ENCODE measurements at places on chromosomes 7 and 10.

DNA sequence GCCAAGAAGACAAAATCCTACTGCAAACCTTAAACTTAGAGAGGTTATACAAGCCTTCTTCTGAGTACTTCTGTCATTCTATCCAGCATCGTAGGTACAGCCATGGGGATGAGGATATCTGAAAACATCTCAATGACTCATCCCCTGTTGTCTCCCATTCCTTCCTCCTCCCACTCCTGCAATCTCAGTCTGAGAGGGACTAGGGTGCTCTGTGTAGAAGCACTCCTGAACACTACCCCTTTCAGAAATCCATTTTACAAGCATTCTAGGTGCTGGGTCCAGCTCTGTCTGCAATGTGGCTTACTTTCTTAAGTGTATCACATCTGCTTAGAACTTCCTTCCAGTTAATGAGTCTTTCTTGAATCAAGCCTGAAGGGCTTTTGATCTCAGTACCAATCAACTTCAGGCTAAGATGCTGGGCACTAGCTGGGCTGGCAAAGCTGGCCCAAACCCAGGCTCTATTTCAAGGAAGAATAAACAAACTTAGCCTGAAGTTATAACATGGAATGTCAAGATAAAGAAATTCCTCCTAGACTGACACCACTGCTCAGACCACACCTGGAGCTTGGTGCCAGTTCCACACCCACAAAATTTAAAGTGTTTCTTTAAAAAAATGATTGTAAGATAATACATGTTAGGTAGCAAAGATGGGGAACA is 270.3 kb upstream of the AOAH start:
- DNase-seq, result no peak

GRCh38 chr7:149191851-149192250 is 3.5 kb upstream of the ZNF282 start:
- DNase-seq, result no peak

DNA sequence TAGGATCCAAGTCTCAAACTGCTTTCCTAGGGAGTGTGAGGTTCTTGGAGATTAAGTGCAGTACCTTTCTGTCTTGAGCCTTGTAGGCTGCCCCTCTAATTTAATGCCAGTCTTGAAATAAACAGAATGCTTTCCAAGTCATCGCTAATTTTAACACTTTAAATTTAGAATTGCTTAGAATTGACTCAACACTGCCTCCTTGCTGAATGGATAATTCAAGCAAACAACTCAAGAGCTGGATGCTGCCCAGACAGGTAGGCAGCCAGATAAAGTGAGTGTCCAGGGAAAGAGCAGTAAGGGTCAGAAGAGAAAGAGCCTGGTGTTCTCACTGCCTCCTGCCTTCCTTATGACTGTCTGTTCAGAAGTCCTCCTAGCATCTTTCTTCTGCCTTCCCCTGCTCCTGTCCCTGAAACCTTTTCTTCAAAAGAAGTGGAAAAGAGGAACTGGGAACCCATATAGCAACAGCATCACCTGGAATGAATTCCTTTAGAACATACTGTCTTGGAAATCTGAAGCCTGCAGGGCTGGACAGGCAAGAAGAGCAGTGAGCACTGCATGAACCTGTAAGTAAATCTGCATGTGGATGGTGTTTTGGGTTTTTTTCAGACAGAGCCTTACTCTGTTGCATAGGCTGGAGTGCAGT is 3.1 kb upstream of the GOT1 start:
- DNase-seq, result no peak

GRCh38 chr7:104445393-104445792 is 117.0 kb downstream of the LHFPL3 start:
- no peak for DNase-seq

DNA sequence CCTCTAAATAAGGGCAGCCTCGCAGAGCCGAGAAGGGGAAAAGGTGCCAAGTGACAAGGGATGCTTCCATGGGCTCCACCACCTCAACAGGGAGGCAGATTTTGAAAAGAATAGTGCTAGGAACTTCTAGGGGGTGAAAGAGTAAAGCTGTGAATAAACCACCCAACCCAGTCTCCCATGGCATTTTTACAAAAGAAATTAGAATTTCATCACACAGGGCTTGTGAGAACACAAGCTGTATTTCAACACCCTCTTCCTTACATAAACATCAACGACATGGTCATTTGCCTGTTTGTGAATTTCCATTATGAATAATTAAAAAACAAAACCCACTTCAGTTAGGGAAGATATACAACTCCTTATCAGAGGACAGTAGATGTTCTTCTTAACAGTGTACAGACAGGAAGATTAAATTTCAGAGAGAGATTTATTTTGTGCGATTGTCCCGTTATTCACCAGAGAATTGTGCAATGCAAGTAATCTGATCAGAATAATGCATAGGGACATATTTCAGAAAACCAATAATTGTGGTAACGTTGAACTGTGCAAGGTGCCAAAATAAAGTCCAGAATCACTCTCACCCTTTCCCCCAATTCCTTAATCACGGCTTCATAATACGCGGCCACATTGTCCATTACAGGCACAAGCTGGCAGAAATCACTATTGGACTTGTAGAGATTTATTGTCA is 207.8 kb upstream of the MGMT start:
- DNase-seq, result no peak

DNA sequence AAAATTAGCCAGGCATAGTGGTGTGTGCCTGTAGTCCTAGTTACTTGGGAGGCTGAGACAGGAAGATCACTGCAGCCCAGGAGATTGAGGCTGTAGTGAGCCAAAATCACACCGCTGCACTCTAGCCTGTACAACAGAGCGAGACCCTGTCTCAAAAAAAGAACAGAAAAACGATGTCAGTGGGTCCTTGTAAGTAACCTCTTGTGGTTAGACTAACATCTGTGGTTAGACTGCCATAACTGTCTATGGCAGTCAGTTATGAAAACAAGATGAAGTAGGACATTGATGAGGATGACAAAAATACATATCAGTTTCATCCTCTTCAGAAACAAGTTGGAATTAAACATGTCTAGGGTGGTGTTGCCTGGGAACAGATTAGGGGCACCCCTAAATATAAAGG is 53.3 kb downstream of the AKAP9 start:
- DNase-seq, result no peak

- no peak for DNase-seq
These were observed 953.3 kb downstream of the XPNPEP1 start for GRCh38 chr10:108970016-108970415.

- no peak for DNase-seq
These were observed 30.9 kb upstream of the SMKR1 start for GRCh38 chr7:129471402-129471827.

- no peak for DNase-seq
These were observed 37.1 kb downstream of the COBL start for GRCh38 chr7:51279391-51280023.

GRCh38 chr10:75956624-75957023 is 525.2 kb downstream of the LRMDA start:
- no peak for DNase-seq

DNA sequence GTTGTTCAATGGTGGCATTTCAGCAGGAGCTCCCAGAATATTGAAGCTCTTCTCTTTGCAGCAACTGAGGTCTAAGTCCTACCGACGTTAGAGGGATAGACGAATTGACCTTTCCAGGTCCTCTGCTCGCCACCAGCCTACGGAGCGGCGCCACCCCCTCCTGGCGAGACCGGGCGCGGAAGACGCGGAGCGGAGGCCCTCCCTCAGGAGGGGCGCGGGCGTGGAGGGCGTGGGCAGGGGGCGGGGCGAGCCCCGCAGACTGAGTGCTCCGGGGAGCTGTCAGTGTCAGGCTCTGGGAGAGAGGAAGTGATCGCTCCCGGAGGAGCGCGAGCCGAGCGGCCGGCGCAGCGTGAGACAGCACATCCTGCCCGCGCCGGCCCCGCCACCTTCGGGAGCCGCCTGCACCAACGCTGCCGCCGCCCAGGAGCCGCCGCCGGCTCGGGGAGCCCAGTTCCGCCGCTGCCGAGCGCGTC is at the start of gene DYNC1I1:
TSS of gene DYNC1I1 (plus strand) at position 257 of the 473 bp plus-strand sequence. CDS start 32,176 bp downstream, outside the sequence.
- DNase-seq, result peak; percentile 1

GRCh38 chr10:119450606-119451299 is 91.8 kb downstream of the RGS10 start:
- no peak for DNase-seq

DNA sequence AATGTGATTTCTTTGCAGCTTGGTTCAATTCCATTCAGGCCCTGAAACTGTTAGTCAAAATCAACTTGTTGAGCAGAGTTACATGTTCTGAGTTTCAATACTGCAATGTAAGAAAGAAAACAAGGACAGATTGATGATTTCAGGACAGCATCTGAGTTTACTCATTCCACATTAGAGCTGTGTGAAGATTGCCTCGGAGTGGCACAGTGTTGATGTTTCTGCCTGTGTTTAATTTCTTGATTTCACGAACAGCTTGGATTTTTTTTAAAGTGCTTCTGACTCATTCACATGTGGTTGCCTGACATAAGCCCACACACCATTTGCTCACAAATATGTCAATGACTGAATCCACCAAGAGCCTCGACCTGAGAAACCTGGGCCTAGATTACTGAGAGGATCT is 101.2 kb upstream of the PARD3 start:
- no peak for DNase-seq

DNA sequence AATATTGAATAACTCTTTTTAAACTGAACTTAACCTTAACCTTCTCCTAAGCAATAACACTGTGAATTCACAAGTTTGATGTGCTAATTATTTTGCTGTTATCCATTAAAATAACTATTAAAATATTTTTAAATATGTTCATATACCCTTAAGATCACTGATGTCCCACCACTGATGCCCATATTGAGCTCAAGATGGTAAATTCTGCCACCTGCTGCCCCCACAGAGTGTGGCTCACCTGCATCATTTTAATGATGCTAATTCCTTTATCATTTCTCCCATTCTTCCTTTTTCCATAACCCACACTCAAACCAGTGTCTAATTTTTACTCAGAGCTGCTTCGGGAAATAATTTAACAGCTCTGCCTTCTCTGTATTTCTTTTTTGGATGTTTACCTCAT is 82.3 kb upstream of the ARID5B start:
- no peak for DNase-seq

DNA sequence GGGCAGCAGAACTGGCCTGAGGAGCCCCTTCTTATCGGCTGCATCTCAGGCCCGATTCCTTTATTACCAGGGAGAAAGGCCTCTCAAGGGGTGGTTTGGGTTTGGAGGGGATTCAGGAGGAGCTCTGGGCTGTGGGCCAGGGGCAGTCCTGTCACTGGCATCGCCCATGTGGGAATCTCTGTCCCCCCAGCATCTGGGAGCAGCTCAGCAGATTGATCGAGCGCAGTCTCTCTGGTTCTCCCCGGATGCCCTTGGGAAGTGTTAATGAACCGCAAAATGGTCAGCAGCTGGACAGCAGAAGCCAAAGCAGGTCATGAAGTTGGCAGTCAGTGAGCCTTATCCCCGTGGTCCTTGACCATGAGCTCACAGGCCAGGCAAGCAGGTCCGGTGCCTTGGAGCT is 104.4 kb upstream of the ANLN start:
- no peak for DNase-seq

DNA sequence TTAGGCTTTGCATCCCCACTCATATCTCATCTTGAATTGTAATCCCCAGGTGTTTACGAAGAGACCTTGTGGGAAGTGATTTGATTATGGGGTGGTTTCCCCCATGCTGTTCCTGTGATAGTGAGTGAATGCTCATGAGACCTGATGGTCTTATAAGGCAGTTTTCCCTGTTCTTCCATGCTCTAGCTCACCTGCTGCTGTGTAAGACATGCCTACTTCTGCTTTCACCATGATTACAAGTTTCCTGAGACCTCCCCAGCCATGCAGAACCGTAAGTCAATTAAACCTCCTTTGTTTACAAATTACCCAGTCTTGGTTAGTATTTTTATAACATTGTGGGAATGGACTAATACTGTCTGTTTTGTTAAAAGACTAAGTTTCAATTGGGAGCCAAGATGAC is 35.3 kb upstream of the ZNF92 start:
- no peak for DNase-seq

GRCh38 chr7:2809903-2810625 is 34.0 kb downstream of the GNA12 start:
- DNase-seq, result no peak

GRCh38 chr7:64636386-64636785 is 29.5 kb upstream of the ZNF107 start:
- no peak for DNase-seq

GRCh38 chr7:73895626-73896025 is 34.7 kb downstream of the TMEM270 start:
- no peak for DNase-seq

DNA sequence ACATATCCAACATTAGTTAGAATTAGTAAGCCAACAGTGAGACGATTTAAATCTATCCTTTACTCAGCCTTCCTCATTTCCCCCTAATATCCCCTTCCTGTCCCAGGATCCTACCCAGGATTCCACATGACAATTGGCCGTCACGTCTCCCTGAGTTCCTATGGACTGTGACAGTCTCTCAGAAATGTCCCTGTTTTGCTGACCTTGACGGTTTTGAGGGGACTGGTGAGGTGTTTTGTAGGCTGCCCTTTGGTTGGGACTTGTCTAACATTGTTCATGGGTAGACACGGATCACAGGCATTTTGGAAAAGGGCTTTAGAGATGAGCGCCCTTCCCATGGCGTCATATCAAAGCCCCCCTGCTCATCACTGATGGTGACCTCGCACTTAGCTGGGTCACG is 162.8 kb downstream of the ZMYND11 start:
- no peak for DNase-seq

GRCh38 chr7:84248843-84249242 is 54.3 kb upstream of the SEMA3A start:
- no peak for DNase-seq

GRCh38 chr7:91656541-91657482 is 223.7 kb downstream of the MTERF1 start:
- DNase-seq, result no peak

DNA sequence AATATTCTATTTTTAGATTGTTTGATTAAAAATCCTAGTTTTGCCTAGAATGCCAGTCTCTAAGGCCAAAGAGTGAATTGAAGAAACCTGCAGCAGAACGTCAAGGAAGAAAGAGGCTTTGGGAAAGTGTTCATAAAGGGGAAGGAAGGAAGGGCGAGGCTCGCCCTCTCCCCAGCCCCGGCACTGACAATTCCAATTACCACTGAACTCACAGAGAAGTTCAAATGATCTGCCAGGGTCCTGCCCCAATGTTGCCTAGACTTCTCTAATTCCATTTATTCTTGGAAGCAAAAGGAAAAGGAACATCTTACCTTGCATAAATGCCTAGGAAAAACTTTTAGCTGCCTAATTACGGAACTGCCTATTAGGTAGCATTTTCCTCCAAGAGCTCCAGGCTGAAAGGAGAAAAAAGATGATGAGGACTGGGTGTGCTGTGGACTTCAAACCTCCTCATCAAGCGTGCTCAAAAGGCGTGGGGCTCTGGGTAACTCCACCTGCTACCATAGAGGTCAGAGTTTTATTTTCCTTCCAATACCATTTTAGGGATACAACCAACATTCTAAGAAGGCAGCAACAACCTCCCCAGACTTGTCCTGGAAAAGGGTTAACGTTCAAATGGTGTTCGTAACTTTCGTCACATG is 134.5 kb downstream of the PKD1L1 start:
- DNase-seq, result no peak
